ENCODE measurements at places on chromosomes 7 and 10. TPM values are rescaled to one million over a fixed set of nuclear protein-coding genes. Genes with fewer than 3 reads are reported as not detected.

PKD2L1 gene
- not detected for polyA plus RNA-seq

ADCYAP1R1 gene
- 0.84 TPM for polyA plus RNA-seq

IKZF1 gene
- 5.9 TPM for polyA plus RNA-seq

ABCA13 gene
- 0.22 TPM for polyA plus RNA-seq

ENTPD1 gene
- 1.3 TPM for polyA plus RNA-seq

CNPY1 gene
- polyA plus RNA-seq: not detected

GALNT17 gene
- polyA plus RNA-seq: 0.34 TPM

DNA sequence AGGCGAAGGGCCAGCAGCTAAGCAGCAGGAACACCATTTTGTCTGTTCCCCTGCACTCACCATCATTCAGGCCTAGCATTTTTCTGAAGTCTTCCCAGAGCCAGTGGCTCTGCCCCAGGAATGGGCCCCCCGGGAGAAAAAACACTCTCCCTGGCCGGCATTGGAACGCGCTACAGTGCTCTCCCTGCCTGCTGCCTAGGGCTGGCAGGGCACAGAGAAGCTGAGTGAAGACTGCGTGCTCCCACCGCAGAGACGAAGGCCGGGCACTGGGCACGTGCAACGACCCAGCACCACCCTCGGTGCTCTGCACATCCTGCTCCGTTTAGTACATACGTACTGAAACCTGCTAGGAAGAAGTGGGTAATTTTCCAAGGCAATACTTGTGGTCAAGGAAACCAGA, 34.4 kb downstream of the HSPA12A start:
- no peak for DNase-seq

DNA sequence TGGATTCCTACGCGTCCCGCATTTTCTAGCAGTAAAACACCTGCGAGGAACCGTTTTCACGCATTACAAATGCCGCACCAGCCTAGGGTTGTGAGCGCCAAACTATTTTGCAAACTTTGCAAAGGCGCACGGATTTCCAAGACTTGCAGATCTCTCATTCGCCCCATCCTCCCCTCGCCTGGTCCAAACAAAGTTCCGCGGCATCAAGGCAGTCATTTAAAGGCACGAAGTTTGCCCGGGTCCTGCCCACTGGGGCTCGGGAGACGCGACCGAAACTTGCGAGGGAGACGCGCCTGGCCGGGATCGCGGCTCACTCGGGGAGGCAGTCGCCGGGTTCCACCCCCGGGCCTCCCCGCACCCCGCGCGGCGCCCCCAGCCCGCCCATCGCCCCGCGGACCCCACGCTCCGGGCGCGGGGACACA, 613 bp downstream of the USP6NL start:
- DNase-seq: no peak

- DNase-seq: no peak
Measured at GRCh38 chr7:98280296-98280695, 1.2 kb upstream of the BRI3 start.

DNA sequence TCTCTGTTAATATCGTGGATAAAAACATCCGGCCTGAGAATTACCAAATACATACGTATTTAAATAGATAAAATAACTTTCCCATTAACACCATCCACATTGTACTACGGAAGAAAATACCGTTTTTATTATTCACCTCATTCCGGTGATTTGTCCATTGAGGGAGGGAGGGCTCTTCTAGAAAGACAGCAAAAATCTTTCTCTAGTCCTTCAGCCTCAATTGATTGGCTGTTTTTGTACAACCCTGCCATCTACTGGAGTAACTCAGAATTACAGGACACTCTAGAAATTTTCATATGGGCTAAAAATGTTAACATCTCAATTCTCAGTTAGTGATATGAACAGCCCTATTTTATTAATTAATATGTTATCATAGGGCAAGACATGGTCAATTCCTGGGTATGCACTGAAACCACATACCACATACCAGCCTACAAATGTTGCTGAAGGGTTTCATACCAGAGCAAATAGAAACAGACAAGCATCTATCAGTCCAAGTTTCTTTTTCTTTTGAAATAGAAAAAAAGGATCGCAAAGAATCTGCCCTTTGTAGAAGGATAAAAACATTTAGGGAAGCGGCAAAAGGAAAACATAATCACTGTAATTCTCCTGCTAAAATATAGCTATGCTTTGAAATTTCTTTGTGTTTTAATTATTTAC, 55.8 kb upstream of the CDCA7L start:
- peak; percentile 57 for DNase-seq

- DNase-seq: no peak
Measured at GRCh38 chr7:134777908-134778580, 1.4 kb upstream of the CALD1 start.

- no peak for DNase-seq
Measured at GRCh38 chr7:75889826-75890225, 11.0 kb downstream of the RHBDD2 start.

- no peak for DNase-seq
Measured at GRCh38 chr10:114780577-114781184, 40.9 kb upstream of the FHIP2A start.

DNA sequence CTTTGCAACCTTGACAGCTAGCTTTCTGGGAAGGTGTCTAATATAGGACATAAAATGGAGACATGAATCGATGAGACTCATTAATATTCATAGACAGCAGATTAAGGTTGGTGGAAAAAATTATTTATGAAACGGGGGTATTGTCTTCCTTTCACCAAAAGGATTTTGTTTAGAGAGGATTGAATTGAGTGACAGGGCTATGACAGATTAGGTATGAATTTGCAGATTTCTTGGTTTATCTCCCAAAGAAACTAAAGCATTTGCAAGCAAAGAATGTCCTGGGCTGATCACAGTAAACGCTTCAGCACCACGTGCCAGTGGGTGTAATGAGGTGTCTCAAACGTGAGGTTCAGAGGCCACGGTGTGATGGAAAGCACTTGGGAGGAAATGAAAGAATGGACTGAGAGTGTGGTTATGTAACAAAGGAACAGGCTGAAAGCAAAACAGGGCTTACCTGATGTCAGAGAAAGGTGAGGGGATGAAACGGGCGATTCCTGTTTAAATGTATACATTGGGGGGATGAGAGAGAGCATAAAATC, 329.2 kb upstream of the NPVF start:
- DNase-seq: peak; percentile 74

GRCh38 chr7:118615-119391, 73.6 kb upstream of the FAM20C start:
- DNase-seq: no peak

DNA sequence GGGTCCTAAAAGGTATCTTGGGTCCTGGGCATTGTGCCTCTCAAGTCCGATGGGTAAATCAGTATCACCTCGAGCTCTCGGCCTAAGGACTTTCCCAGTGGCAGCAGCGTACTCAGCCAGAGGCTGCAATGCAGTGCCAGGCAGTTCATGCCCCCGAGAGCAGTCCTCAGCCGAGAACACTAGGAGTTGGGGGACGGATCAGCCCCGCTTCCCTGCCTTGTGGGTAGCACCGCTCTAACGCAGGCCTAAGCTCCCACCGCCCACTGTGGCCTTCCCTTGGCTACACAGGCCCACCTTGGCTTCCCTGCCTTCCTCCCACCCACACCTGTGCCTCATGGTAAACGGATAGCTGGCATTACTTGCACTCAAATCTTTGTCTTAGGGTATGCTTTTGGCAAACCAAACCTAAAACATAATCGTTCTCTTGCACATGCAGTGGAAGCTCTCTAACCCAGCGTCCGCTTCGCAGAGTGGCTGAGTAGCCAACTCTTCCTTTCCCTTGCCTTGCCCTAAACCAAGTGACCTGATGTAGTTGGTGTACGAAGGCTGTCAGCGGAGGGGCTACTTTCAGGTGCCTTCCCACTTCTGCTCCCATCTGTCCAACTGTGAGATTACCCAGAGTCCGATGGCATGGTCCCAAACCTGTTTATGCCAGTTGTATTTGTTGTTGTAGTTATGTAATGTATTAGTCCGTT, 73.2 kb upstream of the CHST15 start:
- DNase-seq: no peak

DNA sequence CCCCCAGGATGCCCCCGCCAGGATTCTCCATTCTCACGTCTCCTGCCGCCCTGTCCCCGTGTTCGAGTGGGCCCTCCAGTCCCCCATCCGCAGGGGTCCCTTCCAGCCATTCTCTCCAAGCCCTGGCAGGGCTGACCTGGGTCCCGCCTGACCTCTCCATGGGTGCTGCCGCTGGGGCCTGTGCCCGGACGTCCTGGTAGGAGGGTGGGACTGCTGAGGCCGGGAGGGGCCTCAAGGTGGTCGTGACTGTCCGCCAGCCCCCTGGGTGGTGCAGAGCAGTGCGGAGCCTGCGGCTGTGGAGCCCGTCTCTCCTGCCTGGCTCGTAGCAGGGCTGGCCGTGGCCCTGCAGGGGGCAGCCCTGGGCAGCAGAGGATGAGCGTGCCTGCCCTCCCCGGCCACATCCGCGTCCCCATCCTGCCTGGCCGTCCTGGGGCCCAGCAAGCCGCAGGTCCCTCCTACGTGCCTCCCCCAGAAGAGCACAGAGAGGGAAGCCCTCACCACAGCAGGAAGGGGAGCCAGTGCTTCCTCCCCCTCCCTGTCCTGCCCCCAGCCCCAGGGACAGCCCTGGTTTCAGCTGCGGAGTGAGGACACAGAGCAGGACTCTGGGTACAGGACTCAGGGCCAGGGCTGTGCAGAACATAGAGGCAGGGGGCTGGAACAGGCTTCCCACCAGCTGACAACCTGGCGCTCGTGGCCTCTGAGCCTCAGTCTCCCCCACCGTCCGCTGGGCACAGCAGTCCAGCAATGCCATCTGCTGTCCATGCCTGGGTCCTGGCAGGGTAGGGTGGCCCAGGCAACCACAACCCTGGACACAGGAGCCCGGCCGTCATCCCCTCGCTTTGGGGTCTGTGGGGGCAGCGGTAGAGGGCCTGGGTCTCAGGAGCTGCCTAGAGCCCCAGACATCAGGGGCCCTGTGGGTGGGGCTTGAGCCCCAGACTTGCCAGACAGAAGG, 1.5 kb upstream of the GRIFIN start:
- peak; percentile 65 for DNase-seq

- DNase-seq: no peak
Measured at GRCh38 chr10:7998831-7999230, 55.7 kb upstream of the GATA3 start.

DNA sequence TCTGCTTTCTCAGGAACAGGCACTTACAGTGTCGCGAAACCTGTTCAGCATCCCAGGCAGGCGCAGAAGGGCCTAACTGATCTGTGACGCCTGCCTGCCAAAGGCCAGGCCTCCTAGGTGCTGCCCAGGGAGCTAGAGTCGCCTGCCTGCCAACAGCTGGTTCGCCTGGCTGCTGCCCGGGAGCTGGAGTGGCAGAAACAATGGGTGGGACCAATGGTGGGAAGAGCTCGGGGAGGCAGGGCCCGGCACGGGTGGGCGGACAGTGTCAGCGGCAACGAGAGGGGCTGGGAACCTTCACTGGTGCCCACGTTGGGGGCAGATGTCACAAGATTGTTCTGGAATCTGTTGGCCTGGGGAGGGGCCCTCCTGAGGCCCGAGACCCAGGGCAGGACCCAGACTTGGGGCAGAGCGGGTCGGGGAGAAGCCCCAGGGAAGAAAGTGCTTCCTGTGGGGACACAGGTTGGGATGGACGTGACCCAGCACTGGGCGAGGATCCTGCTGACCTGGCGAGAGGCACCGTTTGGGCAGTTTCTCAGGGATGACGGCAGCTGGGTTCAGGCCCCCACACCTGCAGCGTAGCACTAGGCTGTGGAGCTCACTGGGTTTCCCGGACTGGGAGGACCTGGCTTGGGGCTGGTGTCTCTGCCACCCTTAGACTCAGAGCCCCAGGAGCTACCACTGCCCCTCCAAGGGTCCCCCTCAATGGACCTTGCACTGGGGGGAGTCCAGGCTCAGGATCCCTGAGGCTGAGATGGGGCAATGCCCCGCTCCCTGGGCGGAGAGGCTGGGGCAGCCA, 181.8 kb downstream of the ELFN1 start:
- DNase-seq: no peak

- no peak for DNase-seq
Measured at GRCh38 chr7:24010495-24010894, 273.5 kb upstream of the NPY start.

GRCh38 chr7:70703785-70704184, 428.2 kb upstream of the GALNT17 start:
- no peak for DNase-seq

GRCh38 chr7:30159163-30159562, 24.4 kb downstream of the MTURN start:
- peak; percentile 77 for DNase-seq

DNA sequence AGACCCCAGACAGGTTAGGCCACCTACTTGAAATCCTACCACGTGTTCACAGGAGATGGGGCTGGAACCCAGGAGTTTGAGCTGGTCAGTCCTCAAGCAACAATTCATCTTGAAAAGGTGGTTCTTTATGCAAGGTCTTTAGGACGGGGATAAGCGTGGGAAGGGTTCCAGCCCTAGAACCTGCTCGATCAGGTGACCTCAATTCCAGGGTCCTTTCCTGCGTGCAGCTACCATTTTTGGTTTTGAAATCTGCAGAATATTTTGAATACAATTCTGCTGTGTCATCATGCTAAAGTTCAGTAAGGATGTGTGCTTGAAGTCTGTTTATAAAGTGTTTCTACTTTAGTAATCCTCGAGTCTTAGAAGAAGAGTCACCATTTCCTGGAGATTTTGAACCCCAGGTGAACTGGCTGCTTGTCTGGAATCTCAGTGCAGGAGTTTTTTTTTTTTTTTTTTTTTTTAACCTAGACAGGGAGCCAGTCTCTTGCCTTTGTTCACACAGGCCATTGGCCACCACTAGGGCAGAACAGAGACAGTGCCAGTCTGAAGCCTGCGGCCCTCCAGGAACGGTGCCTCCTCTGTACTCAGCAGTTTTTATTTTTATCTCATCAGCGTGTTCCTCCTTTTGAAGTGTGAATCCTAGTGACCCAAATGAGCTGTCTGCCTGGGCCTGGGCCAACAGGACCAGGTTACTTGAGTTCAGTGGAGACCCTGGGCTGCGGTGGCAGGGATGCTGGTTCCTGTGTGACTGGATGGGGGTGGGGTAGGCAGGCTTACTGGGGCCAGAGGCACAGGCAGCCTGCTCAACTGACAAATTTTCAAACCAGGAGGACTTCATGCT, 54.6 kb downstream of the EEPD1 start:
- DNase-seq: peak; percentile 53

- no peak for DNase-seq
Measured at GRCh38 chr10:34171957-34172527, 643.1 kb downstream of the PARD3 start.

- peak; percentile 82 for DNase-seq
Measured at GRCh38 chr10:34638406-34639054, 176.6 kb downstream of the PARD3 start.

All from small intestine (tissue), 16 donors.